ENCODE measurements at places on chromosomes 4 and X.
A peak's percentile ranks its signal among the peaks of the same experiment; 100 is the strongest.

- DNase-seq = no peak
These were observed 18.5 kb upstream of the SGMS2 start for GRCh38 chr4:107806196-107806595.

GRCh38 chr4:2662598-2662997, 93.5 kb downstream of the TNIP2 start:
- DNase-seq = no peak

- DNase-seq = peak; percentile 46
These were observed 17.3 kb downstream of the NIPAL1 start for GRCh38 chr4:48033825-48034413.

GRCh38 chr4:36133658-36134057, 110.7 kb downstream of the ARAP2 start:
- DNase-seq = no peak

GRCh38 chrX:19063030-19063429, 59.2 kb downstream of the ADGRG2 start:
- no peak for DNase-seq

DNA sequence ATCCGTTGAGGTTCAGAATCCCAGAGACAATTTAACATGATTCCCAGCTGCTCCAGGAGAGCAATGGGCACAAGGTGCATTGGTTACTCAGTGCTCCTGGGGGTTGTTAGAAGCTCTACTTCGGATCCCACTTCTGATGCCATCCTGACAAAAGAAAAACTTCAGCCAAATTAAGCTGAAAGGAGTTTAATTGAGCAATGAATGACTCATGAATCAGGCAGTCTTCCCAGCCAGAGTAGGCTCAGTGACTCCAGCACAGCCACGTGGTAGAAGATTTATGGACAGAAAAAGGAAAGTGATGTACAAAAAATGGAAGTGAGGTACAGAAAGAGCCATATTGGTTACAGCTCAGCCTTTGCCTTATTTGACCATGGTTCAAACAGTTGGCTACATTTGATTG, 95.7 kb downstream of the PWWP3B start:
- DNase-seq = no peak

GRCh38 chrX:46710927-46711623, 47.8 kb downstream of the SLC9A7 start:
- no peak for DNase-seq

DNA sequence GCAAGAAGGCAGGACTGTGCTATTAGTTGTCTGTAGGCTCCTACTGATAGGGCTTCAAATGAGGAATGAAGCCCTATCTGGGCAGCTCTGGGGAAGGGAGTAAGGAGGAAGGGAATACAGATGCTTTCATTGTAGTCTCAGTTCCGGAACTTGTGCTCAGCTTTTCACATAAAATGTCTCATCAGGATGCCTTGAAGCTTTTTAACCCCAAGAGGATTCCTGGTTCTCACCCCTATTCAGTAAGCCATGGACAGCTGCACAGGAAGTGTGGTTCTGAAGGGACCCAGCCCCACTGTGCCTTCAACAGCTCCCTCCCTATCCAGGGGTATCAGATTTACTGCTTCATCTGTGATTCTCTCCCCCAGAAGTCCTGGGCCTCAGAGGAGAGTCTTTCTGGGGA, 5.0 kb downstream of the ARMCX5 start:
- DNase-seq = no peak

DNA sequence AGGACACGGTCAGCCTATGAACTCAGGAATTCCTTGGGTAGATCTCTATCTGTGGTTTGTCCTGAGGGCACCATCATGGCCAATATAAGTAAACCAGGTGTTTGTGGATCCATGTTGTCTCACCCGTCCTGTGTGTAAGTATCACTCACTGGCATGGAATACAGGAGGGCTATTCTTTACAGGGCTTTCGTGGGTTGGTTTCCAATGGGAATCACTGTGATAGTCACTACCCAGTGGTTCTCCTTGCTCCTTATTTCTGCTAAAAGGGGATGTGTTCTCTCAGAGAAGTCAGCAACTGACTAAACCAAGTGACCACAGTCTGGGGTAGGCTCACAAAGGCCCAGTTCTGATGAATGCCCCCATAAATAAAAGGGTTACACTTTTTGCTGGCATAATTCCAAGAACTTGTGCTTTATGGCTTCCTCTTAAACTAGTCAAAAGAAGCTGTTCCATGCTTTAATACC, 236.7 kb upstream of the JADE1 start:
- no peak for DNase-seq

- no peak for DNase-seq
These were observed 34.5 kb upstream of the TRIM2 start for GRCh38 chr4:153169776-153170175.

- DNase-seq = no peak
These were observed 30.3 kb upstream of the ADH1C start for GRCh38 chr4:99382745-99383360.

DNA sequence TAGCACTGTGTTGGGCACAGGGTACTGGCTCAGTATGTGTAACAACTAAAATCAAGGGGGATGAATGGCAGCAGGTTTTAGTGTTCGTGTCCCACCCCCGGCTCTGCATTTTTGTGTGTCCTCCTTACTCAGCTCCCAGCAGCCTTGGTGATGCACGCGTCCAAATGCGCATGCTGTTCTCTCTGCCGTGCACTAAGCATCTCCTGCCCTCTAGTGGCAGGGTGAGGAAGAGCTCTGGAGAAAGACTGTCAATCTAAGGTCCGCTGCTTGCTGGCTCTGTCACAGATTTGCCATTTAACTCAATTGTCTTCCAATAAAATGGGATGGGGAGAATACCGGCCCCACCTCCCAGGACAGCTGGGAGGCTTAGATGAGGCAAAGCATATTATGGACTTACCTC, 61.4 kb downstream of the WFS1 start:
- DNase-seq = no peak

GRCh38 chr4:15893962-15894361, 44.6 kb downstream of the FGFBP1 start:
- DNase-seq = no peak

DNA sequence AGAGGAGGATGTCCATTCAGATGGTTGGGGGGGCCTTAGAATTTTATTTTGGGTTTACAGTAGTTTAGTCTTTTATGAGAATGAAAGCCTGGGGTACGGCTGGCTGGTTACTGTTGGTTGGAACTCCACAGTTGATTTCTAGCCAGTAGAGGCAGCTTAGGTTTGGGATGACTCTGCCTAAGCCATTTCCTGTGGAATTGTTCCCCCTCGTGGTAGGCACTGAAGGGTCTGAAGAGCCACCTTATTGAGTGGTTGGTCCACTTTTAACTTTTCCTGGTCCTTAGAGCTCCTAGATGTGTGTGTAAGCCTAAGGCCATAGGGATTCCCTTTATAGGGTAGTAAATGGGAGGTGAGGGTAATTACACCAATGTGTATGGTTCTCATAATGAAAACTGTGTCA, 19.7 kb downstream of the SPIN3 start:
- no peak for DNase-seq

DNA sequence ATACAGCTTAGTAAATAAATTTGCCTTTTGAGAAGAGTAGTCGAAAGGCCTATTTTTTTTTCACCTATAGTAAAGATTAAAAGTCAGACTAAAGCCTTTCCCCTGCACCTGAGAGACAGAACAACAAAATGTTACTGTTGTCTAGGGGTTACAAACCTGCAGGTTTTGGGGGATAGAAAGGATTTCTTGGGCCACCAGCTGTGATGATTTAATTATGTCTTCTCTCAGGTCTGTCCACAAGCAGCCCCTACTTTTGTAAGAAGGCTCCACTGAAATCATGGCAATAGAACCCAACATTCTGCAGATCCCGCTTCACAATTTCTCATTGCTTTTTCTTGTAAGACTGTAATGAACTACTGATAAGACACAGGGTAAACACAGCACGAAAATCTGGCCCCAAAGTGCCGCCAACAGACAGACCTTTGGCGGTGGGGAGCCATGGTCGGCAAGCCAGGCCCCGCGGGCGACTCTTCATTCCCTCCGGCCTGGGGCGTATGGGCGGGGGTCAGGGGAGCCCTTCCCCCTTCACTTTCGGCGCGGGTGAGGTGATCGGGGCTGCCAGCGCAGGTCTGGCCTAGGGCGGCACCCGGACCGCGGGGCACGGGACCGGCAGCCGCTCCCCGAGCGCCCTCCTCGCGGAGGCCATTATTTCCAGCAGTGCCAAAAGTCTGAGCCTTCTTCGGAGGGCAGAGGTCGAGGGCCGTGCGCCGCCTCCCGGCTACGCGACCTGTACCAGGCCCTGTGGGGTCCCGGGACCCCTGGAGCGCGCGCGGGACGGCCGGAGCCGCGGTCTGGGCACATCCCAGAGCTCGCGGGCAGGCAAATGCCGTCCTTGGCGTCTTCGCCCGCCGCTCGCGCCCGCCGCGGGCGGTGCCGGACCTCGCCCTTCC, 812 bp upstream of the KDM6A start:
- no peak for DNase-seq

DNA sequence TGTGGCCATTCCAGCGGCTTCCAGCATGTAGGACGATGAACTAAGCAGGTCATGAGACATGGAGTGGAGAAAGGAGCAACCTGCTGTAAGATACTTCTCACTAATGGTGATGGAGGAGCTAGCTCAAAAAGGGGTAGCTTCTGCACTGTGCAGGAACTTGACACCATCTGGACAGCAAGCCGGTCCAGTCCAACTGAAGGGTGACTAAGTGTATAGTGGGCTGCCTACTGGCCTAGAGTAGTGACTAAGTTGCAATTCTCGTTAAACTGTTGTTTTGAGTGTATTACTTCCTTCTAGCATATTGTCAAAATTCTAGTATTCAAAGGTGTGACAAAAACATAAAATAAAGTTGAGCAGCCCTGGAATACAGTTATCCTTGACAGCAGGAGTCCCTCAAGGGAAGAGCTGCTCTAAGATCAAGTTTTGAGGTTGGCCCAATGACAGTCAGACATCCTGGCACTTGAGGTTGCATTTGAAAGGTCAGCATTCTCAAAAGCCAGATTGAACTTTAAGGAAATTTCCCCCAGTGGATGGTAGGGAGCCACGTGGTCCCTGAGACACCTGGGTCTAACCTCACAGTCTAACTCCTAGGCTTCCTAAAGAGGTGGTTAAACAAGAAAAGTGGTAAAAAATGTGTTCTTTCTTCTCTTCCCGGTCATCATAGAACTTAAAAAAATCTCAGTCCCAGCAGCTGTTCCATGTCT, 8.0 kb downstream of the CETN2 start:
- DNase-seq = no peak

DNA sequence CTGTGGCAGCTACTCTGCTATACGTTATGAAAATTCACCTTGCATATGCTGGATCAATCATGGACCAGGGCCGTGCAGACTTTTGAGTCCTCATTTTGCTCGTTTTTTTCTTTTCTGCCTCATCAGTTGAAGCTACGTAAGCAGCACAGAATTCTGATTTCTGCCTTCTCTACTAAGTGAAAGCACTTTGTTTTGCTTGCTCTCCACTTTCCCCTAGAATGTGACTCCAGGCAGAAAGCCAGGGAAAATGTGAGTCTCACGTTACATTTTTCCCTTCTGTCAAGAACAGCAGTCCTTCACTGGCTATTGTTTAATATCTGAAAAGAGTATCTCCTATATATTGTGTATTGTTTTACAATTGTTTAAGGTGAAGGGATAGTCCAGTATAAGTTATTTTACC, 1840.1 kb downstream of the PCDH7 start:
- no peak for DNase-seq

DNA sequence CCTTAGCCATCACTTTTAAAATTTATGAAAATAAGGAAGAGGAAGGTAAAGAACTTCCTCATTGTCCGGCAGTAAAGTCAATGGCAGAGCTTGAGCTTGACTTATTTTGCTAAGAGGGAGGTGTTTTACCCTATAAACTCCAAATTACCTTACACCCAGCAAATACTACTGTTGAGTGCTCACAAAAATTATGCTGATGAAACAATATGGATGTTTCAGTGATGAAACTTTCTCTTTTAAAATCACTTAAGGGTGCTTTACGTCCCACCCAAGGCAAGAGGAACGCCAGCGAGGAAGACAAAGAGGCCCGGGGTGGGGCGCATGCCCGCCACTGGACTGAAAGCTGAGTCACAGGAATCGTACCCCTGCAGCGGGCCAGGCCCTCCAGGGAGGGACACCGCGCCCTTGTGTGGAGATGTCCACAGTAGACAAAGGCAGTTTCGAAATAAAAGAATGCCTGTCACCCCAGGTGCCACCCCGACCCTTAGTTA, 560 bp upstream of the TMSB4X start:
- DNase-seq = no peak

DNA sequence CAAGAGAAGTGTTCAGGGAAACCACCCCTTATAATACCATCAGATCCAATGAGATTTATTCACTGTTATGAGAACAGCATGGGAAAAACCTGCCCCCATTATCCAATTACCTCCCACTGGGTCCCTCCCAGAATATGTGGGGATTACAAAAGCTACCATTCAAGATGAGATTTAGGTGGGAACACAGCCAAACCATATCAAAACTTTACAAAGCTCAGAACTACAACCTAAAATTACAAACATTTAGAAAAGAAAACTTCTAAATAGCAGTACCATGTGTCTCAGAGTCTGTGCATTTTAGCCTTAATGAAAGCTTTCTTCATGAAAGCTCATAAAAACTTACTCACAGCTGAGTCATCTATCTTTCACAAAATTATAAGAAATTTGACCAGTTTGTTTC, 1442.8 kb upstream of the PCDH7 start:
- no peak for DNase-seq

DNA sequence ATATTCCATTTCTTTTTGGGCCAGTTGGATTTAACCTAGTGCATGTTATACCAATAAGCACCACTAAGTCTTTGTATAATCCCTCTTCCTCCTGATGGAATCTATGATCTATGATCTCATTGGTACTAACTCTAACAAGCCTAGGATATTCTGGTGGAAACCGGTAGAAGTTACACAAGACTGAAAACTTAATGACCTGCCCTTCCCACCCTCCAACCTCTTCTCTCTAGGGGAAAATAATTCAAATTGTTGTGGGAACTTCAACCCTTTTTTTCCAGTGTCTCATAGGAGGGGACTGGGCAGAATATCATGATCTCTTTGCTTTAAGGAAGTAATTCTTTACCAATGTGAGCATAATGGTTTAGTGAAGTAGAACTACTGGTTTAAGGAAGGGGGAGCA, 289.5 kb upstream of the BOD1L1 start:
- DNase-seq = no peak

- no peak for DNase-seq
These were observed 36.3 kb upstream of the AREG start for GRCh38 chr4:74408639-74409038.

DNA sequence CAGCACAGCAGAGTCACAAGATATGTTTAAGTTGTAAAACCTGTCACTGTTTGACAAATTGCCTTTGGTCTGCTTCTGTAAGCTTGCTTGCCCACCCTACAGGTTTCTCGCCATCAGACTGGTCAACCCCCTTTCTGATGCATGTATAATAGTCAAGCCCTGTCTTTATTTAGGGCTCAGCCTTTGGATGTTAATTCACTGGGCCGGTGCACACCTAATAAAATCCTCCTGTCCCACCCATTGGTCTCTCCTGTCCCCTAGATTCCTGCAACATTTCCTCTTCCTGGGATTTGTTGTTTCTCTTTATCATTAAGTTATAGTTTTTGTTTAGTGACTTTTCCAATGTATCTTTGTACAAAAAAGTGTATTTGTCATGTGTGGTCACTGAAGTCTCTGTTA, 38.2 kb downstream of the GLUD2 start:
- no peak for DNase-seq
